ENCODE measurements at places on chromosomes 4 and X. TPM values are rescaled to one million over a fixed set of nuclear protein-coding genes. Genes with fewer than 3 reads are reported as not detected.

DNA sequence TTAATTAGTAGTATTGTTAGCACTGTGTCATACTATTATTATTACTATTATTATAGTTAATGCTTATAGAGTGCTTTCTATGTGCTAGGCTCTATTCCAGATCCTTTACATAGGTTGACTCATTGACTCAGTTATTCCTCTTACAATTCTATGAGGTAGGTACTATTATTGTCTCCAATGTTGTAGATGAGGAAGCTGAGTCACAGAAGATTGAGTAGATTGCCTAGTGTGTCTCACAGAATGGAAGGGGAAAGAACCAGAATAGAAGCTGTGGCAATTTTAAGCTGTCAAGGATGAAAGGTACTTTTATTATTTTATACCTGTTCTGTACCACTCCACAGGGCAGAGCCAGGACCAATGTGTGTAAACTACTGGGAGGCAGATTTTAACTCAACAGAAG is 1.9 kb upstream of the TCEAL1 start:
- DNase-seq: peak; percentile 69

DNA sequence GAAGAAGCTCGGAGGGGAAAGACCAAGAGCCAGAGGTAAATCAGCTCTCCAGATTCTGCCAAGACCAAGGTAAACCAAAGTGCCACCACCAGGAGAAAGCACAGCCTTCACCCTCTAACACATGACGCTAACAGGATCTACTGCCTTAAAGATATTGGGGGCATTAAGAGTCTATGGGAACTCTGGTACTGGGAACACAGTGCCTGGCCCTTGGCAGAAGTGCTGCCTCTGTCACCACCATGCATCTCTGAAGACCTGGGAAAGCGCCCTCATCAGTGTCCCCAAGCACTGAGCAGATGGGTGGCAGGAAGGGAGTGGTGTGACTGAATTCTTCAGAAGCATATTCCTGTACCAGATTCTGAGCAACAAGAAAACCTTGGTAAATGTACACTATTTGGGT is 1.3 kb downstream of the QDPR start:
- DNase-seq: no peak

GRCh38 chr4:96170198-96170597 is 330.3 kb downstream of the PDHA2 start:
- no peak for DNase-seq

UGT2B11 gene
- not detected for total RNA-seq

MAGEC1 gene
- total RNA-seq: not detected

DNA sequence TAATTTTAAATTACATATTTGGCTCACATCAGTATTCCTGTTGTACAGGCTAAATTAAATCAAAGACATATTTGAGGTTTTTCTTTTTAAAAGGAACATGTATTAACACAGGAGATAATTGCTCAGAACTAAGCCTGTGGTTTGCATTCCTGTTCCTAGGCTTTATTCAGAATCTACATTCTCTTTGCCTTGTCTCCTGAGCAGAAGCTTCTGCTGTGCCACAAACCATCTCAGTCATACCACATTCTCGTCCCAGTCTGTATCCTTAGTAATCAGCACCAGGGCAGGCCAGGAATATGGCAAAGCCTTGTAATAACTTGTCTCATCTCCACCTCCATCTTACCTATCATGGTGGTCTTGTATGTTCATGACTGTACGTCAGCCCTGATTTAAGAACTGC is 162.8 kb downstream of the ARHGAP24 start:
- no peak for DNase-seq

DNA sequence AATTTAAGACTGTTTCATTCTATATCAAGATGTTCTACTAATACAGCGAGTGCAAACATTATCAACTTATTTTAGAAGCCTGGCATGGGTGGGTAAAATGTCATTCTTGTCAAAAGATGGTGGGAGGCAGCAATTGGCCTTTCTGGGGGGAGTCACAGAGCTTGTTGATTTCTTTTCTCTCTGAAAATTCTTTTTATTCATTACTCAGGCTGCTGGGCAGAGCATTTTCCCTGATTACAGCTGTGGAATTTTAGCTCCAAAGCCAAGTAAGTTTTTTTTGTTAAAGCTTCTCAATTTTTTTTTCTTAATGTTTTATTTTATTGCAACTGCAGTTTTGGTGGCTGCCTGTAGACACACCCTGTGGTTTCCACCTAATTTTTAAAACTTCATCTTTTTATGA is 50.4 kb downstream of the GPC4 start:
- DNase-seq: no peak

GPR101 gene
- not detected for total RNA-seq

EVC gene
- total RNA-seq: 38.5 TPM

- DNase-seq: no peak
Measured at GRCh38 chr4:27381815-27382214, 521.2 kb downstream of the STIM2 start.
